ENCODE measurements at places on chromosomes 1 and 21.
A peak's percentile ranks its signal among the peaks of the same experiment; 100 is the strongest.

DNA sequence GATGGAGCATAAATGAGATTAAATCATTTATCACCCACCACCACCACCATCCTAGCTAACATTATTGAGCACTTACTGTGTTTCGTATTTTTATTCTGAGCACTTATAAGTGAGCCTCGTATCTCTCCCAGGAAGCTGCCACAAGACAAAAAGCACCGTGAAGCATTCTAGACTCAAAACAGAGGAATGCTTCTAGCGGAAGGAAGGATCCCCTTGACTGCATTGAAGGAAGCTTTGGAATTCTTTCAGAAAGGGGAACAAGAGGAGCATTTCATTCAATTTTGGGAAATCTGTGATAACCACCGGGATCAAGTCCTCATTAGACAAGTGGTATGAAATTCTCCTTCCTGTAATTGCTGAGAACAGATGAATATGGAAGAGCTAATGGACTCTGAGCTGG lies 66.3 kb downstream of the PTPN14 start:
- H3K27ac ChIP-seq, result no peak overlapping the region
- no peak overlapping the region for H3K4me3 ChIP-seq
- no peaks in the 10 kb centered on the region for H3K27me3 ChIP-seq
- no peaks in the 10 kb centered on the region for H3K36me3 ChIP-seq
- no peak for DNase-seq

GRCh38 chr1:94741996-94742395 lies 78.2 kb upstream of the SLC44A3 start:
- H3K27me3 ChIP-seq, result no peaks in the 10 kb centered on the region
- DNase-seq, result peak; percentile 10
- H3K27ac ChIP-seq, result no peak overlapping the region
- H3K4me1 ChIP-seq, result peaks cover 45% of the 10 kb centered on the region
- no peak overlapping the region for H3K4me3 ChIP-seq

DNA sequence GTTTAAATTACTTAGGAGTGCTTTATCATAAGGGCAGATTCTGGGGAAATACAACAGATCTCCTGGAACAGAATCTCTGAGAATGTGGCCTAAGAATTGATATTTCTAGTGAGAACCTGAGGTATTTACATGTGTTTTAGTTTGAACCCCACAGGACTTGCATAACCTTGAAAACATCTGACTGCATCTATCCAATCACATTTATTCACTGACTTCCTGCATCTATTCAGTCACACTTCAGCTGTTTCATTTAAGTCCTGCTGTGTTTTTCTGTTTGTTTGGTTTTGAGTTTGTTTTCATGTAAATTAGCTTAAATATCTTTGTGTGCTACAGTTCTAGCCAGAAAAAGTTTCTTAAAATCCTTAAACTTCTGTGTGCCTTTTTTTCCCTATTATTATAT lies 1260.7 kb downstream of the PLA2G4A start:
- H3K27ac ChIP-seq, result no peak overlapping the region
- no peak for DNase-seq
- peaks cover 19% of the 10 kb centered on the region for H3K4me1 ChIP-seq
- H3K36me3 ChIP-seq, result no peaks in the 10 kb centered on the region
- no peaks in the 10 kb centered on the region for H3K27me3 ChIP-seq

DNA sequence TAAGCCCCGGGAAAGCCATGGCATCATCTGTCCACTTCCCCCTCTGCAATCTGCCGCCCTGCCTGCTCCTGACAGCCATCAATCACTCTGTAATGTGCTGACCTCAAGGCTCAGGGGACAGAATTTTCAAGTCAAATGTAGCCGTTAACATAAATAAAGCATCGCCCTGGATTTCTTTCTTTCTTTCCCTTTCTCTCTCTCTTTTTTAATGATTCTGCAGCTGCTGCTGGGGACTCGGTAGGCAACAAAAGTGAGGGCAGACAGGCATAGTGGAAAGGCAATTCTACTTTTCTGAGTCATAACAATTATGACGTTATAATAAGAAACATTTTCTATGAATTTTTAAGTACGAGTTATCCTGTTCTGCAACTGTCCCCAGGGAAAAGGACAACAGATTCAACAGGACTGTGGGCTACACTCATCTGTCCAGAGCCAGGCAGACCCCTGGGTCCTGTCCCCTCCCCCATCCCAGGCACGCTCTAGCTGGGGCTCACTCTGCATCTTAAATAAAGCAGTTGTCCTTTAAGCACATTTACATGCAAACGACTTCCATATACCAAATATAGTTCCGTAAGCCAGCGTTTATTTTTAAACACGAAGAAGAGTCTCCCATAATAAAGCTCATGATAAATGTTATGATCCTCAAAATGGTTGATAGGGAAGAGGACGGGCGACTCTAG lies 78.7 kb downstream of the SSBP3 start:
- H3K27me3 ChIP-seq, result no peaks in the 10 kb centered on the region
- H3K36me3 ChIP-seq, result no peaks in the 10 kb centered on the region
- H3K4me3 ChIP-seq, result 0 out of 2 replicates have a peak overlapping the region, but pooled peaks have one; percentile 10
- peak overlapping the region; percentile 17 for H3K27ac ChIP-seq
- H3K4me1 ChIP-seq, result peaks cover 35% of the 10 kb centered on the region

DNA sequence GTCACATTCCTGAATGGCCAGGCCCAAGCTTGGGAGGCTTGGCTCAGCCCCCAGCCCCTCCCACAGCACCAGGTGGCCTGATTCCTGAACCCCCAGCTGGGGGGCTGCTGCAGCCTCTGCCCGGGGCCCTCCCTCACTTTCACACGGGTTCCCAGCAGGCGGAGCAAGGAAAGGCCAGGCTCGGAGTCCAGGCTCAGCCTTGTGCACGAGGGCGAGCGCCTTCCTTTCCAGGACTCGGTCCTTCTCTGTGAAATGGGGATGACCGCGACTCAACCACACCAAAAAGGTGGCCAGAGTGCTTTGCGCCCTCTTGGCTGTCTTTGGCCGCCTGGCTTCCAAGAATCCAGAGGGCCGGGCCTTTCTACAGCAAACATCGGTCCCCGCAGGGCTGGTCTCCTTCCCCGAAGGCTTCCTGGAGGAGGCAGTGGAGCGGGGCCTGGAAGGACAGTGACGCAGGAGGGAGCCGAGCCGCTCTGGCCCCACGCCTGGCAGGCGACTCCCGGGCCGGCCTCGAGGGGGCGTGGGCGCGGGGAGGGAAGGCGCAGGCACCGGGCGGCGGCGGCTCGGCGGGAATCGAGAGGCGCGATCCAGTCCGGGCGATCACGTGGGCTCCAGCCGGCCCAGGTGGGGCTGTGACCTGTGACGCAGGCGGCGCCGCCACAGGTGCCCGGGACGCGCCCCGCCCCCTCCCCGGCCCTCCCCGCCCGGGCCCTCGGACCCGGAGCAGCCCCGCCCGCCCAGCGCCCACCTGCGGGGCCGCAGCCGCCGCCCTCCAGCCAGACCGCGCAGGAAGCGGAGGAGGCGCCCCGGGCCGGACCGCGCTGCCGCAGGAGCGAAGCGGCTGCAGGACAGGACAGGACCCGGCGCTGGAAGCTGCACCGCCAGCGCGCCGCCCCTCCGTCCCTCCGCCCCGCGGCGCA lies at the start of gene ARHGEF16:
ARHGEF16 (plus strand) TSS at position 775 of the 920 bp plus-strand sequence. CDS start 8,420 bp downstream, outside the sequence.
- H3K4me1 ChIP-seq, result no peaks in the 10 kb centered on the region
- DNase-seq, result peak; percentile 73
- peak within 1 kb of the TSS; percentile 32 for H3K4me3 ChIP-seq
- H3K27ac ChIP-seq, result no peak within 1 kb of the TSS
- H3K36me3 ChIP-seq, result no peaks in the 10 kb centered on the region
- H3K27me3 ChIP-seq, result peaks cover 37% of the 10 kb centered on the region

DNA sequence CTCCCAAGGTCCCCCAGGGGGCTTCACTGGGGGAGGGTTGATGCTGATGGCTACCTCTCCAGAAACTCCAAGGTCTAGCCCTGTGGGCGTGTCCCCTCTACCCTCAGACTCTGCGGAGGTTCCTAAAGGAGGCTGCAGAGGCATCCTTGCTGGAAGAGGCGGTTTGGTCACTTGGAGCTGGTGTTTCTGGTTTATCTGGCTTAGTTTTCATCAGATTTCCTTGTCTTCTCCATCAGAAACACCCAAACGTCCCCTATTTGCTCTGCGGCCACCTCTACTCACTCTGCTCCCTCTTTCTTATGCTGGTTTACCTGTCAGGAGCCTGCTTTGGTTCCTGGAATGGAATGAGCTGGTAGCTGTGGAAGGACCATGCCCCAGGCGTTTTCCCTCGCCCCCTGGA lies 2.5 kb downstream of the PKP1 start:
- no peaks in the 10 kb centered on the region for H3K36me3 ChIP-seq
- H3K4me1 ChIP-seq, result peaks cover 12% of the 10 kb centered on the region
- H3K27me3 ChIP-seq, result peaks cover 13% of the 10 kb centered on the region
- no peak overlapping the region for H3K4me3 ChIP-seq
- H3K27ac ChIP-seq, result no peak overlapping the region

All from GM23248 (cell line).